ENCODE measurements at places on chromosomes 4 and X.

DNA sequence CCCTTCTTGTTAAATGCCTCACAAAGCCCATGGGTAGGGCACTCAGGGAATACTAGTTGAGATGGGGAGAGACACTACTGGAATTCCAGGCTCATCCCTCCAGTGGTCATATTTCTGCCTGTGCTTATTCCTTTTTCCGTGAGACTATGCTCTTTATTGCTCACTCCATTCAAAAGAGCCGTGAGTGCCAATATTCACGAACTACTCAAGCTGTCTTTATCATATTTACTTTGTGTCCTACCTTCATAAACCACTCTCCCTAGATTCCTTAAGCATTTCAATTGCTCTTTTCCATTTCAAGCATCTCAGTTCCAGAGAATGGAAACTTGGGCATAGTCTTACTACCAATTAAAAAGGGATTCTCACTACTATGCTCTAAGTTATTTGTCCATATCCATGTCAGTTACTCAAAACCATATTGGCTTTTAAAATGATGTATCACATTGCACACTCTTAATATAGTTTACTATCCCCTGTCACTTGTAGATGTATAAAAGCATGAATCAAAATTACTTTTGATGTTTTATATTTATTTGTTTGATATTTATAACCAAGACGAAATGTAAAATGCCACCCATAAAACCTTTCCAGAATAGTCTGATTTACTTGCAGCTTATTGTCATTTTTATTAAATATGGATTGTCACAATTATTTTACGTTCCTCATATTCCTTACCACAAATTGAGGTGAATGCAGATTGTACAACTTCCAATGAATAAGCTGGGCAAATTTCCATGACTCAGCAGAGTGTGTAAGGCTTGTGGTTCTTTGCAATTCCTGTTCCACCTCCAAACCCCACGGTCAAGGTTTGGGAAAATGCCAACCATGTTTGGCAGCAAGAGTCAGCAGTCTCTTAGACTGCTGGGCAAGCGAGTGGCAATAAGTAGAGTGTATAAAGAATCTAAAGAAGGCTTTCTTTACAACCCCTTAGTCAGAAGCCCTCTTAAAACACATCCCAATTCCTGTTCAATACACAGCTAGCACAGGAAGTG is 24.4 kb downstream of the ENOX2 start:
- DNase-seq = no peak

- no peak for DNase-seq
Observed at GRCh38 chr4:41611124-41611838, 73.3 kb downstream of the LIMCH1 start.

DNA sequence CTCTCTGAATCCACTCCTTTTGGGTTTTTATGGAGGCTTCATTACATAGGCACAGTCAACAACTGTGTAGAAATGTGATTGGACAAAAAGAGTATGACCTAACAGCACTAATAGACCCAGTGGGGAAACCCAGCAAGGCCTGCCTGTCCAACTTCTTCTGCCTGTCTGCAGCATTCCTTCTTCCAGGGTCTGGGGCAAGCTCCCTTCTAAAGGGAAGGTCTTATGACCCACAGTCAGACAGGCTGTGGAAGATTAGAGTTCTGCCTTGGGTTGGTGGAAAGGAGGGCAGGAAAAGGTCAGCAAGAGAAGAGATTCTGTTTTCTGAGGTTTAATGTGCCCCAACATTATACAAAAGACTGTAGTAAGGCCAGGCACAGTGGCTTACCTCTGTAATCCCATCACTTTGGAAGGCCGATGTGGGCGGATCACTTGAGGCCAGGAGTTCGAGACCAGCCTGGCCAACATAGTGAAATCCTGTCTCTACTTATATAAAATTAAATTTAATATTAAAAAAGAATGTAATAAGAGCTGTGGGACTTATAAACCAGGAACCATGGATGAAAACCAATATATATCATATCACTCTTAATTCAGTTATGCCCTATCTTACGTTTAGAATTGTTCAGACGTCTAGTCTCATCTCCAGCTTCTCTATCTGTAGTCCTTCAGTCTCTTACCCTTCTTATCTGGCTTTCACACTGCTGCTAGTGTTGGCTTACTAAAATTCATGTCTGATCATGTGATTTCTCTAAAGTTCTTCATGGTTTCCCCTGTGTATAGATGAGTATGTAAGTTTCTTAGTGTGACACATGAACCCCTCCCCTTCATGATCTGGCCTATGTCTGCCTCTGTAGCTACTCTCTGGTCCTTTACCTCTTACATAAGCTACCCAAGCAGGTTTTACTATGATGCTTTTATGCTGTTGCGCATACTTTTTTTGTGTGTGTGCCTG is 6.2 kb downstream of the CLCN3 start:
- DNase-seq = no peak

- DNase-seq = no peak
Observed at GRCh38 chrX:110224926-110225617, 92.8 kb downstream of the AMMECR1 start.

DNA sequence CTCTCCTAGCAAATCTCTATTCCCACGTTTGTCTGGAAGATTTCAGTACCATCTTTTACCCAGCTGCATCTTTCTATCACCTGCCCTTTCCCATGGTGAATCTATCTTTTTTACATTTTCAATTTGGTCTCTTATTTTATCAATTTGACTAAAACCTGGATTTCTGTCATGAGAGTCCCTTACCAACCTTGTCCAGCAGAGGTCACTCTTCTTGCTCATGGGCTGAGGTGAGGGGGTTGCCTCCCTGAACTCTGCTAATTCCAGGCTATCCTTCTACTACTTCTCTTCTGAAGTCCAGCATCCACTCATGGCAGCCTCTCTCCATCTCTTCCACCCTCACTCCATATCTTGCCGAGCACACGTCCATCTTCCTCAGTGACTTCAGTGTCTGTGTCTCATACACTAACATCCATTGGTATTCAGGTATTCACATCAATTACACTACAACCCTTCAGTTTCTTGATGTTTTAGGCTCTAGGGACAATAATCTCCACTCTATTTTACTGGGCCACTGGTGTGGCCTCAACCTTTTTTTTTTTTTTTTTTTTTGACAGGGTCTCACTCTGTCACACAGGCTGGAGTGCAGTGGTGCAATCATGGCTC is 17.8 kb upstream of the ZNF827 start:
- DNase-seq = no peak

DNA sequence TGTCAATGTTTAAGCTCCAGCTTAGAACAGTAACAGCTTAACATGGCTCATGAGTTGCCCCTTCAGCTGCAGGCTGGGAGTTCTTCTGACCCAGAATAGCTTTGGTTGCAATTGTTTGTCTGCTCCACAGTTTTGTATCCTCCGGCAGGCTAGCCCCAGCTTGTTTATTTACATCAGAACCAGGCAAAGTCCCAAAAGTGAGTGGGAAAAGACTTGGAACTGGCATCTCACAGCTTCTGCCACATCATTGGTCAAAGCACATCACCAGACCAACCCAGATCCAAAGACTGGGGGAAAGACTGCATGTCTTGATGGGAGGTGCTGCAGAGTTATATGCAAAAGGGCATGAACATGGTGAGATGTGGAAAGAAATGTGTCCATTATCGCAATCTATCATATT is 231.2 kb upstream of the CPEB2 start:
- DNase-seq = no peak

DNA sequence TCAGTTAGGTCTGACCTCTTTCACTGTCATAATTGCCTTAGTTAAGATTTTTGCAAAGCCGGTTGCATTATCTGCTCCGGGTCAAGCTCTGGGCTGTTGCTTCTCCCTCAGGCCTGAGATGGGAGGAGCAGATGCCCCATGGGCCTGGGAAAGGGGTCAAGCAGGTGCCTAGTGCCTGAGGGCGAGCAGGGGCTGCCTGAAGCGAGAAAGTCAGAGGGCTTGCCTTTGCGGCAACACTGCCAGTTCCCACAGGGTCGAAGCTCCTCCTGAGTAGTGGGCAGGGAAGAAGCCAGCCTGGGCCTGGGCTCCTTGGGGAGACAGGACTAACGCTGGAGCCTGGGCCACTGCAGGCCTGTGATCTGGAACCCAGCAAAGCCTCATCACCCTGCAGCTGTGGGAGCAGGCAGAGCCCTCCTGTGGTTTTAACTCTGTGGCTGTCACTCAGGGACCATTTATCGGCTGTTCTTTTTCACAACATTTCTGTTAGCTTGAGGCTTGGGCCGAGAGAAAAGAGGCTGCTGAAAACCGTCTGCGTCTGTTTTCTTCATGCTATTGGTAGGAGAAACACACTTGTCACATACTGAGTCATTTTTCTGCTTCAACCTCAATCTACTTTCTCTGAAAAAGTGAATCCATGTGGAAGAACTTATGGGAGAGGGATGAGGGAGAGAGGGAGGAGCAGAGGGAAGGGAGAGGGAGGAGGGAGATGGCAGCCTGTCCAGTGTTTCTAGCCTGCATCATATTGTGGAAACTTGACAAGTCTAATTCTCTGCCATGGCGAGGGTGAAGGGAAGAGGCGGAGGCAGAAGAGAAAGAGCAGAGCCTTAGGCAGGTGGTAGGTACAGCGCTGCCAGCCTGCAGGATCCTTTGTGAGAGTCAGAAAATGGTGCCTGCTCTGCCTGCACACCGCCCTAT is 68.4 kb downstream of the RHOH start:
- DNase-seq = no peak

DNA sequence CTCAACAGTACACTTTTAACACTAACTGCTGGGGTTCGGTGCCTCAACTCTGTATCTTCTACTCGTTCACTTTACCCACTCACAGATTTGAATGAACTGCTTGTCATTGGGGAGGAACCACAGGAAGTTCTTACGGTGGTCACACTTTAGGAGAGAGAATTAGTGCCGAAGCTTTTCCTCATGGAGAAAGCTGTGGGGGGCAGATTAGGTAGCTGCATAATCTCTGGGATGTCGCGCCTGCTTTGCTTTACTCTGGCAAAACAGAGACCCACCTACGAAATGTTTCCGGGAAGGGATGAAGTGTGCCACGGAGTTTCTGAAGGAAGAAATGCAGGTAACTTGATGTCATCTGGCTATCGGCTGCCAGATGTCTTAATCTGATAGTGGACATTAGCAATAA is 949.7 kb upstream of the TENM3 start:
- DNase-seq = no peak

- no peak for DNase-seq
Observed at GRCh38 chr4:2958446-2958845, 4.8 kb downstream of the NOP14 start.

DNA sequence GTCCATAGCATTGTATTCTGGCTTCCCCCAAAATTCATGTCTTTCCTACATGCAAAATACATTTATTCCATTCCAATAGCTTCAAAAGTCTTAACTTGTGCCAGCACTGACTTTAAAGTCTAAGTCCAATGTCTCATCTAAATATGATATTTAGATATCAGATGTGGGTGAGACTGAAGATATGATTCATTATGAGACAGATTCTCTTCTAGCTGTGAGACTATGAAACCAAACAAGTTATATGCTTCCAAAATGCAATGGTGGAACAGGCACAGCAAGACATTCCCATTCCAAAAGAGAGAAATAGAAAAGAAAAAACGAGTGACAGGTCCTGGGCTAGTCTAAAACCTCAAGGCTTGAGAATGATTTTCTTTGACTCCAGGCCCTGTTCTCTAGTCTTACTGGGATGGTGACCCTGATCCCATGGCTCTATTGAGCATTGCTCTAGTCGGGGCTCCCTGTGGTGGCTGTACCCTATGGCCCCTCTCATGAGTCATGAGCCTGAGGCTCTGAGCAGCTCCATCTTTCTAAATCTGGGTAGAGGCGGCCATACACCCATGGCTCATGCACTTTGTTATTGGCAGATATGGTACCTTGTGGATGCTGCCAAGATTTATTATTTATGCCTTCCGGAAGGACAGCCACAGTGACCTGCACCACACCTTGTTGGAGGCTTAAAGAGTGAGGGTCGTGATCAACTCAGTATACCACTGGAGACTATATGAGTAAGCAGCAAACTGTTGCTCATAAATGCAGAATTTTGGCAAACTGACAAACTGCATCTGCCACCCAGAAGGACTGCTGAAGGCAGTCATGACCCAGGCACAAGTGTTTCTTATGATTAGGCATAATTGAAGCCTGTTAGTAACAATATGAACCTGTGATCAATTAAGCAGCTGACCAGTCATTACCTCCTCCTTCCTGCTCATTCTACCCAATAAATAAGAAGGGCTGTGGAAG is 38.5 kb upstream of the BOD1L1 start:
- no peak for DNase-seq

GRCh38 chr4:179871726-179872125 is 2371.5 kb upstream of the TENM3 start:
- no peak for DNase-seq

GRCh38 chr4:22500128-22500611 is 15.7 kb downstream of the ADGRA3 start:
- DNase-seq = peak; percentile 7

GRCh38 chr4:5462254-5462835 is 246.0 kb downstream of the EVC2 start:
- no peak for DNase-seq

GRCh38 chr4:100738196-100739165 is 220.7 kb upstream of the EMCN start:
- DNase-seq = no peak

DNA sequence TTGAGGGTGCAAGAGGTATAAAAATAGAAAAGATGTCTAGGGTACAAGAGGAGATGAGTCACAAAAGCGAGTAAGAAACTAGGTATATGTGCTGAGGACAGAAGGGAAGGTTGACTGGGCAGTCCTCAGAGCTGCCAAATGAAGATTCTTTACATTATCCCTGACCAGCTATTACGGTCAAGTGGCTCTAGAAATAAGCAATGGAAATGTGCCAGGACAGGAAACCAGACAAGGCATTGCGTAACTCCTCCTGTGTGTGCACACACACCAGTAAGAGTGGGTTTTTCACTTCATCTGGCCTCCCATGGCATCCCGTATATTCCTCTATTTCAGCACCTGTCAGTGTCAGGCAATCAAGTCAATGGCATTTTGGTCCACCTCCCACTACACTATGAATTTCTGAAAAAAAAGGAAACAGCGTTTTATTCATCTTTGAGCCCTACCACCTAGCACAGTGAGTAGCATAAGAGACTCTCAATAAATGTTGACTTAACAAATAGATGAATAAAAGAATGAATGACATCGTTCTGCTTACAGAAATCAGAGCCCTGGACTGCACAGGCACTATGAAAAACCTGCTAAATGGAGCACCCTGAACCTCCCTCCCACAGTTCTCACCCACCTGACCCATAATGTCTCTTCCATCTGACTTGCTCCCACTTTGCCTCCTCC is 62.6 kb upstream of the KLF3 start:
- DNase-seq = no peak

- DNase-seq = no peak
Observed at GRCh38 chrX:37378830-37379229, 29.7 kb downstream of the PRRG1 start.

GRCh38 chr4:63122955-63123354 is 1286.3 kb downstream of the TECRL start:
- no peak for DNase-seq

- DNase-seq = no peak
Observed at GRCh38 chr4:163317110-163317509, 15.3 kb downstream of the NPY1R start.

GRCh38 chr4:19684084-19684483 is 567.6 kb upstream of the SLIT2 start:
- DNase-seq = no peak

GRCh38 chr4:5455003-5455585 is 253.3 kb downstream of the EVC2 start:
- DNase-seq = no peak

Measured in NCI-H1436 treated with DMSO at 0.1 percent for 48 hours (cell line).